ENCODE measurements at places on chromosomes 16 and 17. TPM values are rescaled to one million over a fixed set of nuclear protein-coding genes. Genes with fewer than 3 reads are reported as not detected.

Gene ZNF597
- 1.7 TPM for total RNA-seq

Gene TPSD1
- not detected for total RNA-seq

Gene C16orf89
- total RNA-seq = not detected

Gene VPS9D1
- 3.5 TPM for total RNA-seq

Gene CDRT15L2
- total RNA-seq = not detected

Gene SLC16A13
- total RNA-seq = 0.20 TPM

Gene TAC4
- not detected for total RNA-seq

Gene GPR139
- total RNA-seq = not detected

Gene MGAT5B
- 4.9 TPM for total RNA-seq

Gene SEPTIN1
- total RNA-seq = not detected

Gene CBFA2T3
- not detected for total RNA-seq

Gene NAGS
- total RNA-seq = 1.8 TPM

Gene PIRT
- total RNA-seq = not detected

Gene IRX3
- 15.1 TPM for total RNA-seq

Gene KLHL10
- not detected for total RNA-seq

Gene BCL6B
- not detected for total RNA-seq

Gene NEUROD2
- total RNA-seq = not detected

Gene HYDIN
- under 0.01 TPM for total RNA-seq

Gene RNF151
- total RNA-seq = not detected

Gene ABHD15
- 4.3 TPM for total RNA-seq

Gene NATD1
- 0.72 TPM for total RNA-seq

Gene TBC1D3E
- total RNA-seq = not detected

Gene ADGRG3
- total RNA-seq = not detected

Gene PERCC1
- not detected for total RNA-seq

Gene LYRM9
- total RNA-seq = 2.5 TPM

Gene CHAD
- not detected for total RNA-seq

Gene NPIPA8
- total RNA-seq = not detected

Gene MRPL12
- 12.6 TPM for total RNA-seq

Gene HLF
- total RNA-seq = 0.24 TPM

Gene C17orf100
- total RNA-seq = 0.39 TPM

Gene SCARF1
- total RNA-seq = 0.20 TPM

Gene RNF222
- not detected for total RNA-seq

Gene RPS2
- total RNA-seq = 1,519 TPM
